CD4-positive, alpha-beta T cell (primary cell): ENCODE measurements at places on chromosomes 6 and 20. TPM values are rescaled to one million over a fixed set of nuclear protein-coding genes. Genes with fewer than 3 reads are reported as not detected.

Gene ZNF341
- total RNA-seq, result 2.1 TPM

Gene LY6G5C
- 0.67 TPM for total RNA-seq

Gene PKIB
- 1.1 TPM for total RNA-seq

Gene CST7
- total RNA-seq, result 4.4 TPM

Gene PBOV1
- not detected for total RNA-seq

Gene PTK6
- total RNA-seq, result 0.22 TPM

Gene FAM184A
- total RNA-seq, result 3.3 TPM

Gene KCNK15
- total RNA-seq, result not detected

Gene FAM50B
- 2.8 TPM for total RNA-seq

Gene GJA10
- total RNA-seq, result not detected

Gene CST9L
- not detected for total RNA-seq

Gene HAO1
- not detected for total RNA-seq

Gene CFB
- total RNA-seq, result 2.2 TPM

Gene TRIM10
- total RNA-seq, result not detected

Gene DYNLT2
- 4.1 TPM for total RNA-seq

Gene ZNF311
- total RNA-seq, result 0.31 TPM

Gene FAXC
- total RNA-seq, result not detected
